ENCODE measurements at places on chromosomes 16 and 17.

- DNase-seq = no peak
Measured at GRCh38 chr16:83806036-83806435, 1.7 kb upstream of the HSBP1 start.

- peak; percentile 87 for DNase-seq
Measured at GRCh38 chr16:1492923-1493745, at the start of gene TELO2. TSS of gene TELO2 (plus strand) at chr16:1493360. CDS start at chr16:1494282, 922 bp downstream.

DNA sequence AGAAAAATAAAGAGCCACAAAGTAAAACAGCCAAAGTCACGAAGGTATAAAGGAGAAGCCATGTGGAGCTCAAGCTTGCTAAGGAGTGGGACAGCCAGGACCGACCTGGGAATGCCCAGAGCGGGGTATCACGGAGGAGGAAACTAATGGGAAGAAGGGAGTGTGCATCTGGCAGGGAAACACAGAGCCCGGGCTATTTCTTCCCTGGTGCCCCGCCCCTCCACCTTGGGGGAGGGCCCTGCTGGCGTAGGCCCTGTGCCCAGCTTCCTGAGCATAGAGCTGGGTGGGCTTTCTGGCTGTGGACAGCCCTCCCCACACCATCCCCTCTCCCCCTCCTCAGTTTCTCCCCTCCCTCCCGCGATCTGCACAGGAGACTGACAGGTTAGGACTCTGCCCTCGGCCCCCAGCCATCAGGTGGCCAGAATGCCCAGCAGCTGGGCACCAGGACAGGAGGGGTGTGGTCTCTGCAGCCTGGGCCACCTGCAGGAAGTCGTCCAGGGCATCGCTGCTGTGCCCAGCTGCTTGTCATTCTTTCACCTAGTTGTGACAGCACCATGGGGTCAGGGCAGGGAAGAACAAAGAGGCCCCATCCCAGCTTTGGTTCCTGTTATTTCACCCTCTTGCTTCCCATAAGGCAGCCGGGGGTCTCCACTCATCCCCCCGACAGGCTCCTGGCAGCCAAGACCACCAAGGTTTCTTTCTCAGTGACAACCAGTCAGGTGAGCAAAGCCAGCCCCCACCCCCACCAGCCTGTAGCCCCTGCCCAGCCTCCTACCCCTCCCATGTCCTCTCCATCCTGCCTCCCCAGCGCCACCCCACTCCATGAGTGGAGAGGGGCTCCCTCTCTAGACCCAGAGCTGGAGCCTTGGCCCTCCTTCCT is 7.1 kb upstream of the DCAF7 start:
- no peak for DNase-seq

- DNase-seq = no peak
Measured at GRCh38 chr16:57013902-57014301, 24.5 kb downstream of the NLRC5 start.

GRCh38 chr17:40909351-40909750 is 24.3 kb upstream of the KRT20 start:
- peak; percentile 57 for DNase-seq

DNA sequence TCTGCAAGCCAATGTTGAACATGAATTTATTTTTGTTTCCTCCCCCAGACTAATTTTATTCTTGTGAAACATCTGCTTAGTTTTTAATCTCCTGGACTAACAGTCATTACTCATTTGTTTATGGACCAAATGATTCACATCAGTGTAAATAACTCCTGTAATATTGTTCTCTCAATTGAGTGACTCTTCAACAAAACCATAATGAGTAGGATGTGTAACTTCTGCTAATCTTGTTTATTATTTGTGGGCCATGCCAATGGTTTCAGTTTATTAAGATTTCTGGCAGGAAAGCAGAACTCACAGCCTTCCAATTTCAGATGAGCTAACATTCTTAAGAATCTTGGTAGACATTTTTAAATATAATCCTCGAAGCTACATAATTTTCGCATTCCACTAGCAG is 1216.3 kb upstream of the GOT2 start:
- no peak for DNase-seq

DNA sequence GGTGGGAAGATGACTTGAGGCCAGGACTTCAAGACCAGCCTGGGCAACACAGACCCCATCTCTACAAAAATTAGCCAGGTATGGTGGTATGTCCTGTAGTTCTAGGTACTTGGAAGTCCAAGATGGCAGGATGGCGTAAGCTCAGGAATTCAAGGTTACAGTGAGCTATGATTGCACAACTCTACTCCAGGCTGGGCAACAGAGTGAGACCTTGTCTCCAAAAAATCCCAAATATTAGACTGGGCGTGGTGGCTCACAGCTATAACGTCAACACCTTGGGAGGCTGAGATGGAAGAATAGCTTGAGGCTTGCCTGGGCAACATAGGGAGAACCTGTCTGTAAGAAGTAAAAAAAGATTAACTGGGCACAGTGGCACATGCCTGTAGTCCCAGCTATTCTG is 30.8 kb downstream of the SUZ12 start:
- DNase-seq = no peak

- no peak for DNase-seq
Measured at GRCh38 chr16:27636453-27637240, 86.7 kb downstream of the KATNIP start.

DNA sequence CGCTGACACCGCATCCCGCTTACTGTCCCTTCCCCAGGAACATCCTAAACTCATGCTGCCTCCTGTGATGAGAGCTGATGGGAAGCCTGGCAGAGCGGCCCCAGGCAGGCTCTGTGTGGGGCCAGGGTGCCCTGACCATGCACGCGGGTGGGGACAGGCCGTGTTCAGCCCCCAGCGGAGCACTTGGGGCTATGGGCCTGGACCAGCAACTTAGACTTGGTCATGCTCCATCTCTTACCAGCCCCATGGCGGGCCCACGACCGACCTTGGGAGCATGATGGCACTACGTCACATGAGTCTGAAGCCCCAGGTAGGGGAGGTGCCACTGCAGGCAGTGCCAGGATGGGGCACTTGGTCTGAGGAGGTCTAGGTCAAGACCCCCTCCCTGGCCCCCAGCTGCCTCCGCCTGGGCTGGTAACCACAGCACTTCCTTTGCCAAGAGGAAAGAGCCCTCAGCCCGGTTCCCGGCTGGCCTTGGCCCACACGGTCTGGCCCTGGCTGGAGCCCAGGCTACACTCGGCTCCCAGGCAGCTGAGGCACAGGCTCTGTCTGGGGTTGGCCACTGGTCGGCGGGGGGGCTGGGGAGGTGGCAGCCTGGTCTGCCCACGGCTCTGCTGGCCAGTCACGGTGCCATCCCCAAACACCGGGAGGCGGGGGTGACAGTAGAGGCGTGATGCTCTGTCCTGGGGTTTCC is 25.7 kb downstream of the BAHCC1 start:
- no peak for DNase-seq

DNA sequence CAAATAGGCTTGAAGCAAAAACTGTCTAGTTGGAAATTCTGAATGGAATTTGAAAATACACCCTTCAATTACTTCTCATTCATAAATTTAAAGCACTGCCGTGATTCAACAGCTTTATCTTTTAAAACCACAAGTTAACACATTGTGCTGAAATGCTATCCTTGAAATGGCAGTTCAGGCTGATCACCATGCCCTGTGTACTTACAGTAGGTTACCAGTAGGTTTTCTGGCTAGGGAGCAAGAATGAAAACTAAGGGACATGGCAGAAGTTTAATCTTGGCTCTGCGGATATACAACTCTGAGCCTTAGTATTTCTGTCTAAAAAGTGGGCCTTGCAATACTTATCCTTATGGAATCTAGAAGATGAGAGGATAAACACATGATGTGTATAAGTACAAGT is 28.0 kb downstream of the NXPH3 start:
- DNase-seq = no peak

Measured in activated T-cell treated with anti-CD3 and anti-CD28 coated beads, Interleukin-2, amount 50 U/mL, for 72 hours (primary cell).